ENCODE measurements at places on chromosomes 7 and 10.

DNA sequence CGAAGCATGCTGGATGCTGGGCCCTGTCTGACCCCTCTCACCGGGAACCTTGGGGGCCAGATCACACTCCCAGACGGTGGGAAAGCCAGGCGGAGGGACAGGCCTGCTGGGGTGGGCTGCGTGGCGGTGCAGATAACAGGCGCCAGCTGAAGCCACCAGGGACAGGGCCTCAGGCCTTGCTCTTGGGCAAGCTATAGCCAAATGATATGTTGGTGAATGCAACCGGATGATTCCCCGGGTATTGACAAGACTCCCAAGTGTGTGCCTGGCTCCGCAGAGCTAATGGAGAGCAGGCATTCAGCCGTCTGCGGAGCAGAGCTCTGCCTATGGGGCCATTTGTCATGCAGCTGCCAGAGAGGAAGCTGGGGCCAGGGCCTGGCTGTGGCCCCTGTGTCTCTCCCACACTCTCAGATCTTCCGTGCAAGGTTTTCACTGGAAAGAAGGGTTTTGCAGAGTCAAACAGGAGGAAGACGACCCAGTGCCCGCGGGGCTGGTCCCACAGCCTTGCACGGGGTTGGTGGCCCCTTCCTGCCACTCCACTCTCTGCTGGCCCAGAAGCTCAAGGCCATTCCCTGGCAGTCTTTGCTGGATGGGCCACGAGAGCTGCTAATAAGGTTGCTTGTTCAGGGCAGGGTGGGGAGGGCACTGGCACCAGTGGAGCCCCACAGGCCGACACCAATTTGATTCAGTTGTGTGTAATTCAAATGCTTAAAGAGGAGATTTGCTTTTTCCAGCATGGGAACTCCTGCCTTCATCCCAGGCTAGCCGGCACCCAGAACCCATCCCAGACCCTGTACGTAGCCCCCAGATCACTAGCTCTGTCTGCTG, 91.8 kb downstream of the PRKAG2 start:
- no peak for DNase-seq

- no peak for DNase-seq
These were observed 116.6 kb downstream of the NKX6-2 start for GRCh38 chr10:132669208-132669861.

GRCh38 chr7:46649876-46650275, 728.8 kb upstream of the IGFBP3 start:
- no peak for DNase-seq

GRCh38 chr10:49400365-49400764, 4.5 kb upstream of the DRGX start:
- no peak for DNase-seq

DNA sequence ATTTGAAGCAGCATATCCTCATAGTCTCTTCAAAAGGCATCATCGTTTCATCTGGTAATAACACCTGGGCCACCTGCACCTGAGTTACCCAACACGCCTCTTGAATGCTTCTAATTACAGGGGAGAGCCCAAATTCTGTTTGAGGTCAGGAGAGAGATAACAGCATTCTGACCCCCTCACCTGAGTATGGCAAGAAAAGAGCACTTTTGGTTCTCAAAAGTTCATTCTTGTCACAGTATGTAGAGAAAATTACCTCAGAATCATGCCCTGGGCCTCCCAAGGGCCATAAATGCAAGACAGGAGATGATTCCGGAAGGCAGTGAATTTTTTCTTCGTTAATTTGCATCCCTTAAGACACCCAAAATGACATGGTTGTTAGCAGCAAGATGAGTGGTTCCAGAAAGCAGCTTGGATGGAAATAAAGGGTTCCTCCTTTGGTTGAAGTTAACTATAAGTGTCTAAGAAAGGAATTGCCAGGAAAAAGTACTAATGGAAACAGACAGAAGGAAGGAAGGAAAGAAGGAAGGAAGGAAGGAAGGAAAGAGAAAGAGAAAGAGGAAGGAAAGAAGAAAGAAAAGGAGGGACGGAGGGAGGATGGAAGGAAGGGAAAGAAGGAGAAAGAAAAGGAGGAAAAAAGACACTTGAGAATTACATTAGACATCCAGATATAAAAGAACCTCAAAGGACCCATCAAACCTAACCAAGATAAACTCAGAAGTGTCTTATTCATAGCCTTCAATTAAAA, 228.4 kb upstream of the RHOBTB1 start:
- no peak for DNase-seq

DNA sequence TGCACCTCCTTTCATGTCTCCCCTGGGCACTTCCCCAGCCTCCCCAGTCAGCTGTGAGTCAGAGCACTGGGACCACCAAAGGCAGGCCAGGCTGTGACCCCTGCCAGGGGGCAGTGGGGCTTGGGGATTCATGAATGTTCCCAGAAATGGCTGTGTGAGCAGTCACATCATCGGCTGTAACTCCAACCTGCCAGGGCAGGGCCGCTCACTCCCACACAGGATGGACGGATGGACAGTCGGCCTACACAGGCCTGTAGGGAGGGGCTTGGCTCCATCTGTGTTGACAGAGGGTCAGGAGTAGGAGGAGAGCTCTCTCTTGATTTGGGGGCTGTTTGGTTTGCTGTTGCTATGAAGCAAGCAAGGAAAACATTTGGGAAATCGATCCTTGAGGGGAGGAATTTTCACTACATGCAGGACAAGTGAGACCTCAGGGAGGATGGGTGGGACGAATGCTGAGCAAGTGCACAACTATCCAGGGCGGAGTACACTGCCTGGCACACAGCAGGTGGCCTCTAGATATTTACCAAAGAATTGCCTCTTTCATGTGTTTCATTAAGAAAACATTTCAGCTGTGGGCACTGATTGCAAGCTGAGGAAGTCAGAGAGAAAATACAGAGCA, 2.9 kb upstream of the IGFBP1 start:
- DNase-seq, result no peak

DNA sequence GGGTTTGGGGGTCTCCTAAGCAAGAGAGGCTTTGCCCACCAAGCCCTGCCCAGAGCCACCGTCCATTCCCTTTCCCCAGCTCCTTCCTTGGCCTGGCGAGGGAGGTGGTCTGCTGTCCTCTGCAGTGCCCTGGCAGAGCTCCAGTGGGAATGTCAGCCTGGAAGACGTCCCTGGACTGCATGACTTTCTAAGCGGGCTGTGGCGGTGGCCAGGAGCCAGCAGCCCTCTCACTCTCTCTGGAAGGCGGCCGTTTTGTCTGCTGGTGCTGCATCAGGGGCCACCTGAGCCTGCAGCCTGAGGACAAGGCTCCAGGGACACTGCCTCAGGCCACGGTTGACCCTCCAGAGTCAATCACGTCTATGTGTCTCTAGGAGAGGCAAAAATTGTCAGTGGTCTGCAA, 271.0 kb downstream of the SKAP2 start:
- DNase-seq, result no peak

DNA sequence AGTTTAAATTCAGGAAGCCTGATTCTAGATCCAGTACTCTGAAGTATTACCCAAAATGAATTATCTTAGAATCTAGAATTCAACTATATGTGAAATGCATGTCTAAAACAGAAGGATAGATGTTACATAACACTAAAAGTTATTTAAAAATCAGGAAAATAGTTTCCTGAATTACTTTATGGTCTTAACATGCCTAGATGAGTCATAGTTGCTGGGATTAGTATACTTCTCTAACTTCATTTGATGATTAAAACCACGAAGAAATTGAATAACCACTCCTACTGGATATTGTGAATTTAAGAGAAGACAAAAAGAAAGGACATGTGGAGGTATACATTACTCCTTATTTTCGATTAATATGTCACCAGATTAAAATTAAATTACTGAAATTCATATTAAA, 65.5 kb downstream of the ATAD1 start:
- no peak for DNase-seq

GRCh38 chr10:69856601-69857166, 55.0 kb downstream of the COL13A1 start:
- no peak for DNase-seq

DNA sequence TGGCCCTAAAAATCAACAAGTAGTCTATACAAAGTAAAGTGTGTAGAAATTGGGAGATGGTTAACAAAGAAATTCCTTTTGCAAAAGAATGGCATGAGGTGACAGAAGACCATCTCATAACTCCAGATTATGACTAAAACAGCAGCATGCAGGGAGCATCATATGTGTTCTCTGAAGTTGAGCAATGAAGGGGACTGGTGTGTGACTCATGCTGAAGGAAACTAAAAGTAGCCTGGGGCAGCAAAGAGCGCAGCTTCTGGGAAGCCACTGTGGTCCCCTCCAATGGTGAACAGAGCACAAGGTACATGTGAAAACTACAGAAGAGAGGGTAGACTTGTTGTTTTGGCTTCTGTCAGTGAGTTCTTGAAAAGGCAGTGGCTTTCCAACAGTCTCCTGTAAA, 133.4 kb downstream of the MACC1 start:
- no peak for DNase-seq

- no peak for DNase-seq
These were observed 139.8 kb upstream of the TNS3 start for GRCh38 chr7:47721670-47722069.

GRCh38 chr10:49831352-49832035, 69.4 kb upstream of the OGDHL start:
- DNase-seq, result no peak

GRCh38 chr10:67666416-67667034, 29.5 kb downstream of the CTNNA3 start:
- DNase-seq, result peak; percentile 20

GRCh38 chr10:22258471-22258870, 40.7 kb upstream of the EBLN1 start:
- no peak for DNase-seq

- DNase-seq, result no peak
These were observed 346.8 kb upstream of the NFE2L3 start for GRCh38 chr7:25805027-25805687.

DNA sequence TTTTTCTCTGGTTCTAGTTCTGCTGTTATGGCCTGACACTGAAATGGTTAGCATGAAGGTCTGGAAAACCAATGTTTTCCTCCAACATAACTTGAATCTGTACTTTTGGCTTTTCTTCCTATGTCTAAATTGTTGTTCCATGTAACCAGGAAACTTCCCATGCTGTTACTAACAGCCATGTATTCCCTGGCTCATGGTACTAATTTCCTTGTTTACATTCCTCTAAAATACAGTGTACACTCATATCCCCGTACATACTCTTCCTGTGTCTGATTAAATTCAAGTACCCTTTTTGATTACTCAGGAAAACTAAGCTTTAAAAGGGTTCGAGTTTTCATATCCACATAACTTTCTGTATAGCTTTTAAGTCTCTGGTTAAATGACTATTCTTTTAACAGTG, 12.3 kb upstream of the ACSM6 start:
- DNase-seq, result no peak

DNA sequence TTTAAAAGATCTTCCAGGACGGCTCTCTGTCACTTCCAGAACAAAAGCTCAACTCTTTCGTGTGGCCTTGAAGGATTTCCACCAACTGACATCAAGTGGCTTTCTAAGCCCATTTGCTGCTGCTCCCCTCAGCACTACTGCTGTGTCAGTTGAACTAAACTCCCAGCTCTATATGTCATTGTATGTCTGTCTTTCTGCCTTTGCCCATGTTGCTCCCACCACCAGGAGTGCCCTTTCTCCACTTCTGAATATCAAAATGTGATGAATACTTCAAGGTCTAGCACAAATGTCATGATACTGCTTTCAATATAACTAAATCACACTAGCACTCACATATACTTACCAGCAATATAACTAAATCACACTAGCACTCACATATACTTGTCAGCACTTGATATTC, 138.3 kb downstream of the ATXN7L1 start:
- no peak for DNase-seq

DNA sequence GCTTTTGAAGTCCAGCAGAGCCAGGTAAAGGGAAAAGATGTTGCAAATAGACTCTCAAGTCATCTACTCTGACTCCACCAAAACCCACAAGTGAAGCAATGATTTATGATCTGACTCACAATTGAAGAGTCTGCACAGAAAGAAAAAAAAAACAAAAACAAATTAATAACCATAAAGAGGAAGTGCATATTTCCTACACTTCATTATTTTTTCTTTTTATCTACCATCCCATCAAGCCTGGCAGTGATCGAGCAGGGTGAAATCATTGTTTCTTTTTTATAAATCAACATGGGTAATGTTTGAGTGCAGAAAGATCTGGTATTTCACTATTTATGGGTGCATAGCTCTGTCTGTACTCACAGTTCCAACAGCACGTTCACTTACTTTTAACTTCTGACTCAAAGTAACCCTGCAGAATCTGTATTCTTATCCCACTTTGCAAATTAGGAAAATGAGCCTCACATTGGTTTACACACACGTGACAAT, 829.0 kb downstream of the TNS3 start:
- DNase-seq, result no peak

- no peak for DNase-seq
These were observed 910.3 kb downstream of the LRMDA start for GRCh38 chr10:76341740-76342139.

DNA sequence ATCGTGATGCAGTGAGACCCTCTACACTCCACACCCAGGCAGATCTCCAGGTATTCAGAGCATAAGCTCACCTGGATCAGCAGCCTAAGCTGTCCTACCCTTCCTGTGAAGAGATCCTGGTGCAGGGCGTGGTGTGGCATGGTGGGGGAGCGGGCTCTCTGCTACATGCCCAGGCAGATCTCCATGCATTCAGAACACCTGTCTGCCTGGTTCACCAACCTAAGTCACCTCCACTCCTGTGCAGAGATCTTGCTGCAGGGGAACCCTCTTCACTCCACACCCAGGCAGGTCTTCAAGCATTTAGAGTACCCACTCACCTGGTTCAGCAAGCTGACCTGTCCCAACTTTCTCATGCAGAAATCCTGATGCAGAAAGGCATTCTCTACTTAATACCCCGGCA, 394.4 kb upstream of the SEMA3A start:
- DNase-seq, result no peak

DNA sequence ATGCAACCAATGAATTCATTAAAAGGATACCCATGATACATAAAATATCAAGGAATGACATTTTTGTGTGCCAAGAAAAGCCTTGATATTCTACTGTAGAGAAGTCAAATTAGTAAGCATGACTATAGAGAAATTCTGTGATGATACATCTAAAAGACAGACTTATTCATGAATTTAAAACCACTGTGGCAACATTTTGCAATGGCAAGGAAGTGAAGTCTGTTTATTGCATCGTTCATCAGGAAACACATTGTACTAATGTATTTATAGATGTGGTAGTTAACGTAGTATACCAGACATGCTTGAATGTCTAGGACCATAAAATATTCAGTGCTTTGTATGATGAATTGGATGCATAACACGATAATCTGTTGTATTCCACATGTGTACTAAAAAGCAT, 9.3 kb upstream of the CLEC5A start:
- DNase-seq, result no peak

DNA sequence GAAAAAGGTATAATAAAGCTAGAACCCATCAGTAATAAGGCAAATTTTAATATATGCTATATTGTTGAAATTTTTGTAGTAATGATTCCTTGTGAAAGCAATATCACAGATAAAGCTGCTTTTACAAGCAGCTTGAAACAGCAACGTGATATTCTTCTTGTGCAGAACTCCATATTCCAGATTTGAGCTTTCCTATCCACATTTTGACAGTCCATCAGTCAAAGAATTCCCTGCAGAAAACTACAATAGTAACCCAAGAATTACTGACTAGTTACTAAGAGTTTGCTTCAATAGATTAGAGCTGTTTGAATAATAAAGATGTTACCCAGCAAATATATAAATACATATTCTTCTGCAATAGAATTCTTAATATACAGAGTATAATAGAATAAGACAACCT, 291.2 kb downstream of the KCND2 start:
- DNase-seq, result no peak

- DNase-seq, result no peak
These were observed 47.1 kb downstream of the HIBADH start for GRCh38 chr7:27615420-27616185.

GRCh38 chr7:139693651-139694388, 84.0 kb downstream of the HIPK2 start:
- no peak for DNase-seq

- DNase-seq, result no peak
These were observed 36.7 kb downstream of the FAM107B start for GRCh38 chr10:14737808-14738545.

Measured in activated CD4-positive, alpha-beta T cell treated with anti-CD3 and anti-CD28 coated beads, Interleukin-2, Interleukin-6, amounts not matched to agents 100 ng/mL and 50 ng/mL, durations not matched to agents 16 hours and 8 hours (primary cell).